ENCODE measurements at places on chromosomes 4 and X. TPM values are rescaled to one million over a fixed set of nuclear protein-coding genes. Genes with fewer than 3 reads are reported as not detected.

The FDCSP gene
- not detected for total RNA-seq

The SPANXA1 gene
- total RNA-seq = not detected

The AREG gene
- 89.1 TPM for total RNA-seq

The HNRNPDL gene
- total RNA-seq = 116 TPM

The DACH2 gene
- not detected for total RNA-seq

The ETDC gene
- not detected for total RNA-seq

The PHKA1 gene
- total RNA-seq = 4.5 TPM

The CT45A7 gene
- not detected for total RNA-seq

The LRRC66 gene
- 0.48 TPM for total RNA-seq

The CHIC1 gene
- total RNA-seq = 14.9 TPM

The FGF16 gene
- not detected for total RNA-seq

The LIMCH1 gene
- 71.8 TPM for total RNA-seq

The BRCC3 gene
- total RNA-seq = 16.0 TPM

The WDR17 gene
- 2.2 TPM for total RNA-seq

The SOX3 gene
- not detected for total RNA-seq

The CLNK gene
- under 0.01 TPM for total RNA-seq

The LNX1 gene
- 22.5 TPM for total RNA-seq

The SSX3 gene
- total RNA-seq = not detected

The LRIT3 gene
- total RNA-seq = 0.16 TPM

The CPZ gene
- total RNA-seq = 2.9 TPM

The MAD2L1 gene
- 2.6 TPM for total RNA-seq

The MFSD8 gene
- 18.9 TPM for total RNA-seq

The TMSB4X gene
- total RNA-seq = 1,496 TPM

The CNGA1 gene
- total RNA-seq = 5.1 TPM

The SPACA5 gene
- not detected for total RNA-seq

The RAB41 gene
- not detected for total RNA-seq

The CLGN gene
- 1.6 TPM for total RNA-seq

The ENPEP gene
- total RNA-seq = 9.8 TPM

The NDNF gene
- 2.2 TPM for total RNA-seq

The UGT2B15 gene
- total RNA-seq = not detected

The ANXA10 gene
- total RNA-seq = not detected

The CT45A3 gene
- not detected for total RNA-seq

The CSAG2 gene
- not detected for total RNA-seq

The H2BW2 gene
- not detected for total RNA-seq

The SPANXB1 gene
- total RNA-seq = not detected

The CNKSR2 gene
- total RNA-seq = 11.2 TPM

The PDCL2 gene
- total RNA-seq = not detected

The DKC1 gene
- 41.0 TPM for total RNA-seq

The XK gene
- total RNA-seq = 0.66 TPM

The OTC gene
- total RNA-seq = 0.29 TPM
